NCI-H460 (cell line): ENCODE measurements at places on chromosomes 12 and 14. TPM values are rescaled to one million over a fixed set of nuclear protein-coding genes. Genes with fewer than 3 reads are reported as not detected.

TMTC1 gene
- 10.7 and 11.9 TPM in 2 replicates for total RNA-seq

DNA sequence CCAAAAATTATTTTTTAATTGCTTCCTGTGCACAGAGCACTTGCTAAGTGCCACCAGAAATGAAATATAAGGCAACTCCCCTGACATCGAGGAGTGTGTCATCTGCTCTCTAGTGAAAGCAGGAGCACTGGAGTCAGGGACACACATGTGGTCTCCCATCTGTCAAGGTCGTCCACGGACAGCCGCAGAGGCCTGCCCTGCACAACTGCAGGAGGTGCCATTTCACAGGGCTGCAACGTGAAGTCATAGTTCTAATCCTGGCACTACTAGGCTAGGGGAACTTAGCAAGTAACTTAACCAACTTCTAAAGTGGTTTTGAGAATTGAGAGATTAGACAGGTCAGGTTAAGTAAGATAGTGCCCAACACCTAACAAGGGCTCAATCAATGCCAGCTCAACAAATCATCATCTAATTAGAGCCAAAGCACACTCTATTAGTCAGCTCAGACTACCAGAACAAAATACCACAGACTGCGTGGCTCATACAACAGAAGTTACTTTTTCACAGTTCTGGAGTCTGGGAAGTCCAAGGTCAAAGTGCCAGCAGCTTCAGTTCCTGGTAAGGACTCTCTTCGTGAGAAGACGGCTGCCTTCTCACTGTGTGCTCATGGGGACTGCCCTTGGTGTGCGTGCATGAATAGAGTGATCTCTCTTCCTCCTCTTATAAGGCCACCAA is 30.7 kb downstream of the FOXN3 start:
- no peak for DNase-seq

KRT72 gene
- total RNA-seq: not detected in 2 replicates

CLEC4D gene
- not detected in 2 replicates for total RNA-seq

GRCh38 chr12:87234898-87235297 is 794.3 kb downstream of the C12orf50 start:
- DNase-seq: no peak

GRCh38 chr14:68792979-68793733 is at the start of gene ZFP36L1:
TSS of gene ZFP36L1 (minus strand) at chr14:68793067. CDS start at chr14:68792938, 129 bp downstream.
- DNase-seq: peak; percentile 96

- peak; percentile 25 for DNase-seq
Measured at GRCh38 chr14:59632381-59632780, 55.8 kb upstream of the CCDC175 start.

SMAGP gene
- total RNA-seq: 12.3 TPM in 2 replicates

DNA sequence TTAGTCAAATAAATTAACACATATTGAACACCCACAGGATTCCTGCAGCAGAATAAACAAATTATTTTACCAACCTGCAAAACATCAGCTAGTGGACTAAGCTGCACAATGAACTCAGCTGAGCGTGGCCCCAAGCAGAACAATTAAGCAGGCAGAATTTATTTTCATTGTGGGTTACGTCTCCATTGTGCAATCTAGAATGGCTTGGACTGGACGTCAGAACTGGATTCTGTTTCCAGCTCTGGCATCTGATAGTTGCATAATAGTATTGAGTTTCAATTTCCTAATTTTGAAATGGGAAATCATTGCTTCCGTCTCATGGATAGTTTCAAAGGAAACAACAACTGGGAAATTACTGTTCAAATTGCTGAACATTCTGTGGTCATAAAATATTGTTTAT is 35.5 kb upstream of the RERG start:
- DNase-seq: no peak

DNA sequence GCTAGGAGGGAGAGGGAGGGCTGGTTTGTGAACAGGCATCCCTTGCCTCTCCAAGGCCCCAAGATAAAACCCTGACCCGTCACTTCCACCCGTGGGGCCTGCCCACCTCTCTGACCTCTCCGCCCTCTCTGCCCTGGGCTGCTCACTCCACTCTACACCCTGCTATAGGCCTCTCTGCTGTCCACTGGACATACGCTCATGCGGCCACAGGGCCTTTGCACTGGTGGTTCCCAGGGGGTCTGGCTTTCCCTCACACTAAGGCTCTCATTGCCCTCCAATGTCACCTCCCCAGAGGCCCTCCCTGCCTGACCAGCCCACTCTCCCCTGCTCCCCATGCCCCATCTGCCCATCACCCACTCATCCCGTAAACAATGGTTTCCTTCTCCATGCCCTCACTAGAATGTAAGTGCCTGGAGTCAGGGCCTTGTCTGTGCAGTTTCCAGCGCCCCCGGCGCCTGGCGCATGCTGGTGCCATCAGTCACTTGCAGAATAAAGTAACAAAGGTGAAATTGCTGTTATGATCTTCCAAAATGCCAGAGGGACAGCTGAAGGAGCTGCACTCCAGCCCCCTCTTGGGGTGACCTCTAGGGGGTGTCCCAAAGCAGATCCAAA is 73.6 kb downstream of the RFLNA start:
- no peak for DNase-seq

GRCh38 chr12:70002097-70002911 is 177.3 kb downstream of the MYRFL start:
- DNase-seq: no peak

C12orf42 gene
- not detected in 2 replicates for total RNA-seq

TAMALIN gene
- total RNA-seq: 0.32 TPM in 1 of 2 replicates, not detected in the other

- DNase-seq: no peak
Measured at GRCh38 chr14:52355526-52355925, 41.4 kb downstream of the PTGER2 start.

DNA sequence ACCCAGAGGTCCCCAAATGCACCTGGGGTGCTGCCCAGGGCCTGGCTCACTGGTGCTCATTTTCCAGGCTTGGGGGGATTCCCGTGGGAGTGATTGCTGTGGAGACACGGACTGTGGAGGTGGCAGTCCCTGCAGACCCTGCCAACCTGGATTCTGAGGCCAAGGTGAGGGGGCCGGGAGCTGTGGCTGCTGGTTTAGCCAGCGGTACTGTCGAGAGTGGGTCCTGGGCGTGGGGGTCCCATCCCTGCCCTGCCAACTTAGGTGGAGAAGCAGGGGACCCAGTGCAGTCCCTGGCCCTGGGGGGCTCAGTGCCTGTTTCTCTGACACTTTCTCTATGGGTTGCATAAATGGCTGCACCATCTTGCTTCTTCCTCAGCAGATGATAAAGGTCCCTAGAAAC is 50.9 kb downstream of the FOXN4 start:
- DNase-seq: no peak

- peak; percentile 76 for DNase-seq
Measured at GRCh38 chr12:78703820-78704525, 160.6 kb upstream of the SYT1 start.

DNA sequence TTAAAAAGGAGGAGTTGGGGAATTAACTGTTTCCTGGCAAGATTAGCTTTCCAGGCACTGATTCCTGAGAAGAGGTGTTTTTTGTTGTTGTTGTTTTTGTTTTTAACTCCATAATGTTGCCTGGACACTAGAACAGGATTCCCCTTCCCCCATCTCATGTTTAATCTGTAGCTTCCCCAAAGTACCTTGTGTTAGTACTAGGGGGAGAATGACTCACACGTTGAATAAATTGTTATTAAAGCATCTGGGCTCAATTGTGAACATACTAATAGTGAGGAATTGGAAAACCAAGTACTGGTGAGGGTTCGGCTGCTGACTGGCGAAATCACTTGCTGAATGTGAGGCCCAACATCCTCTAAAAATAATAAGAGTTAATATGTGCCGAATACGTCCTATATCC is 1.3 kb upstream of the GNG2 start:
- DNase-seq: no peak

DNA sequence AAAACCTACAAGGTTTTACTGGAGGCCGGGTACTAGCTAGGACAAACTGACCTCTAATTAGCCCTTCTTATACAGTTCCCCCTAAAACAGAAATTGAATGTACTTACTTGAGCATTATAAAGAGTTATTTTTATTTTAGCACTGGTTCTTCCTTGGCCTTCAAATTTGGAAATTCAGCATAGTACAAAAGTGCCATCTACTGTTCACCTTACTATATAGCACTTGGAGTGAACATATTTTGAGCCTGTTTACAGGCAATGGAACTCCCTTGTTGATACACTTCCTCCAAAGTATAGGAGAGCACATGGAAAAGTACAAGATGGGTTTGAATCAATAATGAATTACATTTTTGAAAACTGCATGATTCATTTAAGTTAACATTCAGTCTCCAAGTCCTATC is 3.9 kb upstream of the POC1B start:
- peak; percentile 52 for DNase-seq

- DNase-seq: peak; percentile 16
Measured at GRCh38 chr12:87274594-87275245, 754.5 kb downstream of the C12orf50 start.

GLIPR1L2 gene
- 0.17 and 0.42 TPM in 2 replicates for total RNA-seq

DNA sequence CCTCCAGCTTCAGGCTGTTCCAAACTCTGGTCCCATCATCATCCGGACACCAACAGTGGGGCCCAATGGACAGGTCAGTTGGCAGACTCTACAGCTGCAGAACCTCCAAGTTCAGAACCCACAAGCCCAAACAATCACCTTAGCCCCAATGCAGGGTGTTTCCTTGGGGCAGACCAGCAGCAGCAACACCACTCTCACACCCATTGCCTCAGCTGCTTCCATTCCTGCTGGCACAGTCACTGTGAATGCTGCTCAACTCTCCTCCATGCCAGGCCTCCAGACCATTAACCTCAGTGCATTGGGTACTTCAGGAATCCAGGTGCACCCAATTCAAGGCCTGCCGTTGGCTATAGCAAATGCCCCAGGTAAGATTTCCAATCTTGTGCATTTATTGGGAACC is 3.3 kb downstream of the SP1 start:
- no peak for DNase-seq

USP44 gene
- 0.09 TPM in 1 of 2 replicates, not detected in the other for total RNA-seq

- no peak for DNase-seq
Measured at GRCh38 chr12:26854031-26854390, 21.0 kb upstream of the ITPR2 start.
